ENCODE measurements at places on chromosomes 4 and X.
A peak's percentile ranks its signal among the peaks of the same experiment; 100 is the strongest.

- no peak for DNase-seq
These were observed 34.0 kb upstream of the JADE1 start for GRCh38 chr4:128775477-128775876.

DNA sequence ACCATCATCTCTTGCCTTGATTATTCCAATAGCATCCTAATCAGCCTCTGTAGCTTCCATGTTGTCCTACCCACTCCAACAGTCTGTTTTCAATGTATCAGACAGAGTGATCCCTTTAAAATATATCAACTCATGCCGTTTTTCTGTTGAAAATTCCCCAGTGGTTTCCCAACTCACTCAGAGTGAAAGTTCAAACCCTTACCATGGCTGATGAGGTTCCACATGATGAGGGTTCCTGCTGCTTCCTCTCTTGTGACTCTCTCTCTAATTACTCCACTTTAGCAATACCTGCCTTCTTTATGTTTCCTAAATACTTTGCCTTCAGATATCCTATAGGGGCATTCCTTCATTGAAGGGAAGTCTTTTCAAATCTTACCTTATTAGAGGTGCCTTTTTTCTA lies 334.7 kb downstream of the PPP1R2C start:
- DNase-seq = no peak

- DNase-seq = no peak
These were observed 15.3 kb upstream of the UBA1 start for GRCh38 chrX:47178337-47178736.

DNA sequence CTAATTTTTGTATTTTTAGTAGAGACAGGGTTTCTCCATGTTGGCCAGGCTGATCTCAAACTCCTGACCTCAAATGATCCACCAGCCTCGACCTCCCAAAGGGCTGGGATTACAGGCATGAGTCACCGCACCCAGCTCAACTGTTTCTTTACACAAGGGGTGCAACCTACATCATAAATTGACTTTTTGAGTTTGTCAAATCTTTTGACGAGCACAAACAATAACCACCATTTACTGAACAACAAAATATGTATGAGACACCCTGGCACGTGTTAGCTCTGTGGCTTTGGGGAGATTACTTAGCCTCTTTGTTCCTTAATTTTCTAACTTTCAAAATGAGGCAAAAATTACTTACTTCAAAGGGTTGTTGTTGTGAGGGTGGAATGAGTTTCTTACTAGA lies 23.5 kb upstream of the SLC34A2 start:
- no peak for DNase-seq

- DNase-seq = no peak
These were observed 47.2 kb downstream of the CLOCK start for GRCh38 chr4:55499495-55499894.

GRCh38 chr4:139523076-139523475 lies 32.9 kb downstream of the SETD7 start:
- no peak for DNase-seq

DNA sequence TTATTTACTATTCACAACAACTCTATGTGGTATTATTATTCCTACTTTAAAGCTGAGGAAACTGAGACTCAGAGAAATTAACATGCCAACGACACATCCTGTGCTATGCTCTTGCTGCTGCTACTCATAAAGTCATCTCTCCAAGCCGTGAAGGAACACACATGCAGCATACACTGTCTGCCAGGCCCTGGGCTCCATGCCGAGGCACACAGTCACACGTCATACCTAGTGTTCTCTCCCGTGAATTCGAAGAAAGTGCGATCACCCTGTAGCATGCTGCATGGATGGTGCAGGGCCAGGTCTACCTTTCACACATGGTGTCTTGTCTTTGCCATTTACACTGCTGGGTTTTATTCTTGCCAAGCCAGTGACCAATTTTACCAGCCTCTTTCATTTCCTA lies 34.1 kb downstream of the TBC1D1 start:
- no peak for DNase-seq

- DNase-seq = no peak
These were observed 19.7 kb upstream of the PNPLA4 start for GRCh38 chrX:7946960-7947359.

- DNase-seq = no peak
These were observed 956.1 kb downstream of the ADGRL3 start for GRCh38 chr4:62156205-62156604.

GRCh38 chrX:96682516-96682915 lies 2.1 kb upstream of the DIAPH2 start:
- DNase-seq = no peak

DNA sequence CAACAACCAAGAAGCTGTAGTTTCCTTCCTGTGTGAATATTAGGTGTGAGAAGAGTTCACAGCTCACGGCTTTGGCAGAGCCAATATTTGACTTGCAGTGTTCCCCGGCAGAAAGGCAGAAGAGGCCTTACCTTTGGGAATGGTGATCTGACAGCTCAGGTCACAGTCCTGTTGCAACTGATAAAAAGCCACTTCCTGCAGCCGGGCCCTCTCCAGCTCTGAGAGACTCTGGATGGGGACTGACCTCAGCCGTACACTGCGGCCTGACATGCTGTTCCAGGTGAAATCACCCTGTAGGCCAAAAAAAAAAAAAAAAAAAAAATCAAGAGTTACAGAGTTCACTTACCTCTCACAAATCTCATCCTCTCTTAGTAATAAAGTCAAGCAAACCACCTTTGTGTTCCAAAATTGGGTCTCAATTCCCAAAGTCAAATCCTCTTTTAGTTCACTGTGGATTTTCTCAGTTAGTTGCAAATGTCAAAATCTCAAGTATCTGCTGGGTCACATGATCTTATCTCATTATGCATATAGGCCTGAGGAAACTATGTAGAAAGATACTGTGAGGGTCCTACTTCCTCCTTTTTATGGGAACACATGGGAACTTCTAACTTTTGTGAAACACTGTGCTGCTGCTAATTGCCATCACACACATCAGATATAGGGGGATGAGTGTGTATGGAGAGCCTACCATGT lies 38.6 kb upstream of the AMELX start:
- no peak for DNase-seq

DNA sequence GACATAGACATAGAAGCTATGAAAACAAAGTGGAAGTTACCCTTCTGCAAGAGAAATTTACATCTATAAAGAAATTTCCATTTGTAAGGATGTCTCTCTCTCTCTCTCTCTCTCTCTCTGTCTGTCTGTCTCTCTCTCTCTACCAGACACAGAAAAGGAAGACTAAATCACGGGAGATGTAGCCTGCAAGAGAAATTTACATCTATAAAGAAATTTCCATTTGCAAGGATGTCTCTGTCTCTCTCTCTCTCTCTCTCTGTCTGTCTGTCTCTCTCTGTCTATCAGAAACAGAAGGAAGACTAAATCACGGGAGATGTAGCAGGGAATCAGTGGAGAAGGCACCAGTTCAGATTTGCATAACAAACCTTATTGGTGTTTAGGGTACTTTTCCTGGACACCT lies 65.6 kb upstream of the CTSO start:
- DNase-seq = no peak

- DNase-seq = no peak
These were observed 135.0 kb downstream of the RAB28 start for GRCh38 chr4:13349096-13349495.

GRCh38 chr4:152132776-152133175 lies 372.0 kb upstream of the GATB start:
- no peak for DNase-seq

GRCh38 chr4:185127021-185127925 lies 15.8 kb upstream of the SLC25A4 start:
- peak; percentile 50 for DNase-seq

DNA sequence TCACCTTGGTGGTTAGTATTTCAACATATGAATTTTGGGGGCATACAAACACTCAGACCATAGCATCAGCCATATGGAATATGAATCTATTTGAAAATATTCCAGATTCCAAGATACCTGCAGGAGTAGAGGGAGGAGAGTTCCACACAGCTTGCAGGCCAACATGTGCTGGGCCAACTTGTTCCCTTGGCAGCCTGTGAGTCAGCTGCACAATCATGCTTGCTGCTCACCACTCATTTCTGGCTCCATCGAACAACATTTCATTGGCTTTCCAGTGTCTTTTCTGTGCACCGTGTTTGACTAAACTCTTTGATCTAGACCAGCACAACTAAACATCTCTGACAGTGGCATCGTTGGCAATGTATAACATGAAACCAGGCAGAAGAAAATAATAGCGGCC lies 282.5 kb upstream of the RASGEF1B start:
- no peak for DNase-seq

GRCh38 chr4:164924670-164925238 lies 47.8 kb downstream of the APELA start:
- no peak for DNase-seq

DNA sequence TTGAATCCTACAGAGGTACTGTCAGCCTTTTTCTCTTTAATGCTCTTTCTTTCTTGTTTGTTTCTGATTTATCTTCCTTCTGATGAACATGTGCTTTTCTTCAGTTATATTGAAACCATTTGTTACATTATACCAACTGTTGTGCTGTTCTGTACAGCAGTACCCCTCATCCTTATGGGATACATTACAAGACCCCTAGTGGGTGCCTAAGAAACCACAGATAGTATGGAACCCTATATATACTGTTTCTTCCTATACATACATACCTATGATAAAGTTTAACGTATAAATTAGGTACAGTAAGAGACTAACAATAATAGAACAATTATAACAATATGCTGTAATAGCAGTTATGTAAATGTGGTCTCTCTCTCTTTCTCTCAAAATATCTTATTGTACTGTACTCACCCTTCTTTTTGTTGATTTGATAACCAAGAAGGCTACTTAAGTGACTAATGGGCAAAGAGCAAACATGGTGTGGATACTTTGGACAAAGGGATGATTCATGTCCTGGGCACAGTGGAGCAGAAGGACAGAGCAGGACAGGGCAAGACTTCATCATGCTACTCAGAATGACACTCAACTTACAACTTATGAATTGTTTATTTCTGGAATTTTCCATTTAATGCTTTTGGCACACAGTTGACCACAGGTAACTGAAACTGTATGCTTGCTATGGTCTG lies 10.7 kb upstream of the YIPF7 start:
- DNase-seq = no peak

DNA sequence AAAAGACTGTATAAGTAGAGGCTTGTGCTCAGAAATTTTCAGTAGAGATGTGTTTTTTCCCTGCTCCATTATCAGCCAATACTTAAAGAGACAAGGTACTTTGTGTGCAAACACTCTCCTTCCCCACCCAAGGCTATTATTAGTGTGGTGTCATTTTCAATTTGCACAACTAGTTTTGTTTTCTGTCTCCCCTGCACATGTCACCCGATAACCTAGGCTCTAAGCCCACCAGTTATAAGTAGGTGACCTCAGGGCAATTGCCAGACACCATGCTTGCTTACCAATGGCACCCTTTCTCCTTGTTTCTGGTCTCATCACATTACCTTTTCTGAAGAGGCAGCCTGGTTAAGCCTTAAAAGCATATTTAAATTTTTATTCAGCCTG lies 8.0 kb upstream of the GUCY1A1 start:
- DNase-seq = no peak

Measured in GM13976 (cell line).